ENCODE measurements at places on chromosomes 2 and 18. TPM values are rescaled to one million over a fixed set of nuclear protein-coding genes. Genes with fewer than 3 reads are reported as not detected.

The ANKRD30B gene
- total RNA-seq, result 0.08 TPM

GRCh38 chr2:41709702-41710599 lies 337.9 kb upstream of the PKDCC start:
- no peak for DNase-seq

DNA sequence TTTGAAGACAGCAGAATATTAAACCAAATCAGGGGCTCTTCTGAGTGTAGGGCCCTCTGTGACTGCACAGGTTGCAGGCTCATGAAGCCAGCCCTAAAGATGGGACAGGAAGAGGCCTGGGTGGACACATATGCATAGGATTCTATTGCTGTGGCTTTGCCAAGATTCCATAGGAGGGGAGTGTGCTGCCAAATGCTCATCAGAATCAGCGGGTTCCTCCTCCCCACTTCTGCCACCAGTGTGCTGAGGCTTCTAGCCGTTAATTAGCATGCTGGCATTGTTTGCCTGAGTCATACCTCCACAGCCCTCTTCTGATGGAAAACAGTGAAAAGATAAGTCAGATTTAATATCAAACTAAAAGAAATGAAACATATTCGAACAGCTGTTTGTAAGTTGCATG lies 103.9 kb upstream of the TMEFF2 start:
- DNase-seq, result no peak

The MYO7B gene
- total RNA-seq, result 0.50 TPM

- no peak for DNase-seq
These were observed 63.7 kb downstream of the COPS8 start for GRCh38 chr2:237149425-237149824.

- no peak for DNase-seq
These were observed 99.6 kb downstream of the METTL8 start for GRCh38 chr2:171334171-171334570.

DNA sequence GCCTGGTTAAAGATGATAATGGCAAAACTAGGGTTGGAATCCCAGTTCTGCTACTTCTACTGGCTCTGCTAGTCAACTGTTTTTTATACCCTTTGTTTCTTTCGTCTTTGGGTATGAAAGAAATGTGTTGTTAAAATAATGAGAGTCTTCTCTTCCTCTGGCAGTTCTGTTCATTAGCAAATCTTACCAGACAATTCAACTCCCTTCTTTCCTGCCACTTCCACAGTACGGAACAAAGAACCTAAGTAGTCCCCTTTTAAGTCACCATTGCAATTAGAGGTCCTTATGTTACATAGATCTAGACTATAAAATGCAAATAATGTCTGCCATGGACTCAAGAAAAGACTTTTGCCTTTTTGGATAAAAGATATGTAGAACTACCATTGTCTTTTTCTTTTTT lies 134.1 kb downstream of the RND3 start:
- no peak for DNase-seq

The SKOR2 gene
- not detected for total RNA-seq

DNA sequence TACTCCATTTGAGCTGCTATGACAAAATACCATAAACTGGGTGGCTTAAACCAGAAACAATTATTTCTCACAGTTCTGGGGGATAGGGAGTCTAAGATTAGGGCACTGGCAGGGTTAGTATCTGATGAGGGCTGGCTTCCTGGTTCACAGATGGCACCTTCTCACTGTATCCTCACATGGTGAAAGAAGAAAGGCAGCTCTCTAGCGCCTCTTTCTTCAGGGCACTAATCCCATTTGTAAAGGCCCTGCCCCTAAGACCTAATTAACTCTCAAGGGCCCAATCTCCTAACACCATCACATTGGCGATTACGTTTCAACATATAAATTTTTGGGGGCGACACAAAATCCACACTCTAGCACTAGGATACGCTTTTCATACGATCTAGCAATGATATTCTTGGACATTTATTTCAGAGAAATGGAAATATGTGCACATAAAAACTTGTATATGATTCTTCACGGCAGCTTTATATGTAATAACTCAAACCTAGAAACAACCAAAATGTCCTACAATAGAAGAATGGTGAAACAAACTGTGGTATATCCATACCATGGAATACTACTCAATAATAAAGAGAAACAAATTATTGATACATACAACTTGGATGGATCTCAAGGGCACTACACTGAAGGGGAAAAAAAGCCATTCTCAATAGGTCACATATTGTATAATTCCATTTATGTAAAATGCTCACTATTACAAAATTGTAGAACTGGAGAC lies 111.0 kb downstream of the BCL2L11 start:
- no peak for DNase-seq

The SYT4 gene
- total RNA-seq, result not detected

Measured in kidney epithelial cell (primary cell).